D721Med (cell line): ENCODE measurements at places on chromosomes 2 and 18.

GRCh38 chr2:70711191-70711590, 56.8 kb downstream of the ADD2 start:
- DNase-seq: no peak

DNA sequence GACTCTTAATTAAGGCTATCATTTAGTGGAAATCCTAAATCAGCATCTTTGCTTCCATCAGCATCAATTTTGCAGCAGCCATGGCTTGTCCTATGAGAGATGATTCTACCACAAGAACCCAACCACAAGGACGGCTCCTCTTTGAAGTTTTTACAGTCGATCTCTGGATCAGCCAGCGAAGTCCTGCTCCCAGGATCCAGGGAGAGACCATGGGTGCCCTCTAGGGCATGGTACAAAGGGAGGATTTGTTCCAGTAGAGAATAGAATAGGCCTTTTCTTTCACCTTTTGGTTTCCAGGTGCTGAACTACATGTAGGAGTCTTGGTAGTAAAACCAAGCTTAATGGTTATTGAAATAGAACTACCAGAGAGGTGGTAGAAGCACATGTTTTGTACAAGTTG, 52.7 kb downstream of the TMEM200C start:
- DNase-seq: no peak

- no peak for DNase-seq
Measured at GRCh38 chr2:535222-535621, 142.0 kb downstream of the TMEM18 start.

DNA sequence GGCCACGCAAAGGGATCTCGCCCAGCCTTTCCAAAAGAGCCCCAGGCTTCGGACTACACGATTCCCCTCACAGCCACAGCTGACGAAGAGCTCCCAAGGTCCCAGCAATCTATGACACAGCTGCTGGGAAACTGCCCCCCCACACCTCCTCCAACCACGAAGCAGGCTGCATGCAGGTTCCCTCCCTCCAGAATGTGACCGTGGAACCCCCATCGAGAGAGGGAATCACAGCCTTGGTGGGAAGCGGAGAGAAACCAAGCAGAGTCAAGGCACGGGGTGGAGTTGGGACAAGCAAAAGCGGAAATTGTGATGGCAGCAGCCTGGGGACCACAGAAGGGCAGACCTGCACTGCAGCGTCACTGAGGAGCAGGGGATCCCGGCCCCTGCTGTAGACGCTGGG, 50.3 kb downstream of the KCNF1 start:
- DNase-seq: no peak

- DNase-seq: no peak
Measured at GRCh38 chr2:110948027-110948674, 172.6 kb upstream of the BCL2L11 start.

DNA sequence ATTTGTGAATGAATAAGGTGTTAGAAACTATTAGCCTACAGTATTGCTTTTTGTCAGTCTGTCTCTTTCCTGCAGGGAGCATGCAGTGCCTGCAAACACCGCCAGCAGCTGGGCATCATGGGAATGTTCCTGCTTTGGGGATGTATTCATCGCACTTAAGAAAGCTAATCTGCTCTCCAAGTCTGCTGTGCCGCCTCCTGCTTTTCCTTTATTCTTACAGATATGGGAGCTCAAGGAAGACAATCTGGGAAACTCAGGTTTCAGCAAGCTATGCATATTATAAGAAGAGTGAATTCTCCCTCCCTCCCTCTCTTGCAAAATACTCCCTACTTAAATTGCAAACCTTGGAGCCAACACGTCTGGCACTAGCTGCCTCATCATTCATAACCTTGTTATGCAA, 479.2 kb upstream of the ACVR2A start:
- no peak for DNase-seq

GRCh38 chr2:188430705-188431104, 139.0 kb downstream of the GULP1 start:
- no peak for DNase-seq

- DNase-seq: no peak
Measured at GRCh38 chr18:59631583-59632181, 65.5 kb downstream of the CCBE1 start.

DNA sequence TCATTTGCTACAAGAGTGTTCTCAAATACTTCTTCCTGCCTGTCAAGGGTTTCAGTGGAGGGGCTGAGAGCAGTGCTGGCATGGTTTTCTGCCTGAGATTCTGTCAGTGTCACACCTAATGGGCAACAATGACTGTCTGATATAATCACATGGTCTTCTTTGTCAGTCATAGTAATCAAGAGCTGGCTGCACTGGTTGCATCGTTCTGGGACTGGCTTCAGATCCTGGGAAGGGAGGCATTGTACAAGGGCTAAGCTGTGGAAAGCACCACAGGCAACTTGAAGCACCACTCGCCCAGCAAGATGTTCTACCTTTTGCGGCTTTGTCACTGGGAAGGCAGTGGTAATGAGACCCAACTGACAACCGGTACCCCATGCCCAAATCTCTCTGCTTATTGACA, 19.6 kb downstream of the ALS2 start:
- DNase-seq: no peak

DNA sequence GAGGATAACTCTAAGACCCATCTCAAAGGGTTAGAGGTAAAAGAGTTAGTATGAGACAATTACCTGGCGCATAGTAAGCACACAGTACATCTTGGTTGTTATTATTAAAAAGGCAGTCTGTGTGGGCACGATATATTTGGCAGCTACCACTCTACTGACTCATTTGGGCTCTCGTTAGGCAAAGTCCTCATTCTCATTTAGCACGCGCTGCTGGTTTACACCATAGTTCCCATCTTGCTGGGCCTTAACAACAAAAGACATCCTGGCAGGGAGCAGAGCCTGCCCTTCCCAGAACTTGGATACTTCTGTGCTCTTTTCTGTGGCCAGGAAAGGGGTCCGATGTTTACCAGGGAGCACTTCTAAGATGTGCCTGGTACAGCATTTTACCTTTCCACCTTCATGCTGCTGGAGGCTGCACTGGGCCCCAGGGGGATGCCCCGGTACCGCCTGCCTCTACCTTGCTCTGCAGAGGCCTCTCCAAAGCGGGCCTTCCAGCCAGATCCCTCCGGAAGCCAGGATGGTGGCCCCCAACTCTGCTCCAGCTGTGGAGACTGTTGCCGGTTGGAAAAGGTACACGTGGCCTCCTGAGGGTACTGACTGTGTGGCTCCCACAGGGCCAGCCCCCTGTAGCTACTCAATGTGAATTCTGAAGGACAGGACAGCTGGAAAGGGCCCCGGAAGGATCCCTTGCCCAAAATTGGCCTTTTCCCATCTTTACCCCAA, 15.0 kb downstream of the GLI2 start:
- DNase-seq: no peak

DNA sequence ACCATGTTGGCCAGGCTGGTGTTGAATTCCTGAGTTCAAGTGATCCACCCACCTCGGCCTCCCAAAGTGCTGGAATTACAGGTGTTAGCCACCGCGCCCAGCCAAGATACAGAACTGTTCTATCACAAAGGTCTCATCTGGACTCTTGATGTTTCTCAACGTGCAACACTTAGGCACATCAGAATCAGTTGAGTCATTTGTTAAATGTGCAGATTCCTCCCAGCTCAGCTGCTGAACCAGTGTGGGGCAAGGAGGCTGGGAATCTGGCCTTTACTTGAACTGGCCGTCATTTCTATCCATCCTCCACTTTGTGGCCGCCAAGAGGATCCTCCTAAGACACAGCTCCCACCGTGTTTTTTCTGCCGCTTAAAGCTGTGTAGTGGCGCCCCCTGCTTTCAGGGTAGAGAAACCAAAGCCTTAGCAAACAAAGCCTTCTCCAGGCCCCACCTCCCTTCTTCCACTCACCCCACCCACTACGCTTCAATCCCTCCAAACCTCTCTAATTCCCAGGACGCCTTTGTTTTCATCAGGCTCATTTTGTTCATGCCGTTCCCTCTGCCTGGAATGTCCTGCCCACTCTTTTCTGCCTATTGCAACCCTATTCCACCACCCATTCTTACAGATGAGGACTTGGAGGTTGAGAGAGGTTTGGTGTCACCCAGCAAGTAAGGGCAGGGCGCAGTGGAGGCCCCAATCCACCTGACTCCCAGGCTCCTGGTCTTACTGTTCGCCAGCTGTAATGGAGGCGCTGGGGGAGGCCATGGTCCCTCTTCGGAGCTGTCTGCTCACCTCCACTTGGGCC, 776 bp upstream of the SPEG start:
- DNase-seq: no peak

DNA sequence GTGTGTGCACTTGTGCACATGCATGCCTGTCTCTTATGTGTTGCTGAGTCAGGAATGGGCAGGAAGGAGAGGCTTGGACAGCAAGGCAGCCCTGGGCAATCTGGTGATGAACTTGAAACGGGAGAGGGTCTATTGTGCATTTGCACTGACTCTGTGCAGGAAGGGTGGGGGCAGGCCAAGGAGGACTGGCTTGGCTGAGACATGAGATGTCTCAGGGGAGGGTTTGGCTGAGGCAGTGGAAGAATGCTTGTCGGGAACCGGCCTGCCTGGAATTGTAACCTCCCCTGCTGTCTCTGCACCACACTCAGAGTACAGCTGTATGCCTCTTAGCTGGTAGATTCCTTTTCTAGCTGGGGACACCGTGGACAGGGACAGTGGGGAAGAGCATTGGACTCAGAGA, 176.1 kb upstream of the TNP1 start:
- no peak for DNase-seq
